ENCODE measurements at places on chromosomes 2 and 18.

DNA sequence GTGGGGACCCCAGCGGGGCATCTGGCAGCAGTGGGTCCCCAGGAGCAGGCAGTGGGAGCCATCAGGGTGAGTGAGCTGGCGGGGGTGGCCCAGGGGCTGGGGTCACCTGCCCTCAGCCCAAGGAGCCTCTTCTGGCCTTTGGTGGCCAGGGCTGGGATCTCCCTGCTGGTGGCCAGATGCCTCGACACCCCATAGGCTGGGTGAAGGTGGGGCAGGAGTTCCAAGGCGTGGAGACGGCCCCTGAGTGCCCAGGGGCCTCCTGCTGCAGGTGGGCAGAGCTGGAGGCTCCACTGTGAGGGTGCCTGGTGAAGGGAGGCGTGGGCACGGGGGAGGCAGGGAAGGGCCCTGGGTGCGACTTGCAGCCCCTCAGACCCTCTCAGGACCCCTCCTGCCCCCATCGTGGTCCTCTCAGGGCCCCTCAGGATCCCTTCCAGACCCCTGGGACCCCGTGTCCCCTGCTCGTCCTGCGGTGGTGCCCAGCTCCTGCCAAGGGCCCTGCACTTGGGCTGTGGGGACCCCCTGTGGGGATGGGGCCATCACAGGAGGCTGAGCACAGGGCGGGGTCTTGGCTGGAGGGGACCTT is 5.0 kb upstream of the GPR35 start:
- DNase-seq: no peak

DNA sequence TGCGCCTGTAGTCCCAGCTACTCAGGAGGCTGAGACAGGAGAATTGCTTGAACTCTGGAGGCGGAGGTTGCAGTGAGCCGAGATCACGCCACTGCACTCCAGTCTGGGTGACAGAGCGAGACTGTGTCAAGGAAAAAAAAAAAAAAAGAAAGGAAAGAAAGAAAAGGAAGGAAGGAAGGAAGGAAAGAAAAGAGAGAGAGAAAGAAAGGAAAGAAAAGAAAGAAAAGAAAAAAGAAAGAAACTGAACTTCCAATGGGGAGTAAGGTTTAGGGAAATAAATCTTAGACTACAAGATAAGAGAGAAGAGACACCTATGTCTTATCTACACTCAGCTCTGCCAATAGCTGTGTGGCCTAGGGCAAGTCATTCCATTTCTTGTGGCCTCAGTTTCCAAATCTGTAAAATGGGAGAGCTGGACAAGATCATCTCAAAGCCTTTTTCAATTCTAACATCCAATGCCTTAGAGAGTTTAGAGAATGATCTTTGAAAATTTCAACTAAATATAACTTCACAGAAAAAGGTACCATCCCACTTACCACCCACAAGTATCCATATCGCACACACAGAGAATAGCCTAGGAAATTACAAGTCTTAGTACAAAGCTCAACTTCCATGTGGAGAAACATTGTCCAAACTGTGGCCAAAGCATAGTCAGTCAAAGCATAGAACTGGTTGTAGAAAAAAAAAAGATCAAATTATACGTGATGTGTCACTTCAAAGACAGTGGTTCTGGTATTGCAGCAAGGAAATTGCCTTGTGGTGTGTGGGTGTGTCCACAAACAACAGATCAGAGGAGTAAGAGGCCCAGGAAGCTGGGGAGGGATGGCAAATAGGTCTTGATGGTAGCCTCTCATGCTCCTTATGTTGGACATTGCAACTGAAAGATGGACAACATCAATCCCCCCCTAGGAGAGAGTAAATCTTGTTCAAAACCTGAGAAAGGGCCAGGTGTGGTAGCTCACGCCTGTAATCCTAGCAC is 42.4 kb downstream of the SLC14A2 start:
- no peak for DNase-seq

DNA sequence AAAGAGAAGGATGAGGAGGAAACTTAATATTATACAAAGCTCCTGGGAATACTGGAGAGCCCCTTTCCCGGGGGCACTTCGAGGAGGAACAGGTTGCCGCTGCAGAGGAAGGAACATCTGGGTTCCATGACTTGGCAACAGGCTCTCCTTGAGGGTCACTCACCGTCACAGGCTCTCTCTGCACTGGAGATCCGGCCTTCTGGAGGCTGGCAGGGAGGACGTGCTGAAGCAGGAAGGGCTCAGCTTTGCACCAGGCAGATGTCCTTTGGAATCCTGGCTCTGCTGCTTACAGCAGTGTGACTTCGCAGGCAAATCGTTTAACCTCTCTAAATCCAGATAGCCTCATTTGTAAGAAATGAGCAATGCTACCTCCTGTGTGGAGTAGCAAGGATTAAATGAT is 2.9 kb upstream of the DPYSL5 start:
- no peak for DNase-seq

DNA sequence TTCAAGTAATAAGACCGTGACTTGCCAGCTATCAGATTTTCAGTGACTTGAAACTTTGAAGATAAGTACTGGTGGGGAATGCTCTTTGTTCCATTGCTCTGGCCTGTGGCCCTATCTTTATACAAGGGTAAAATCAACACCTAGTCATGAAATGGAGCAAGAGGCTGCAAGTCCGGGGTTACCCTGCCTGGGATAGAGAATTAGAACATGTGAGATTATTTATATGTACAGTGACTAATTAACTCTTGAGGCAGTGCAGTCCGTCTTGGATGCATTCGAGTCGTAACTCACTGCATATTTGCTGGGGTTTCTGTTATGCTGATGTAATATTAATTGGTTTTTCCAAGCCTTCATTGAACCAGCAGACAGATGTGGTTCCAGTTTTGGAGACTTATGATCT is 105.8 kb upstream of the LYPD6 start:
- no peak for DNase-seq

DNA sequence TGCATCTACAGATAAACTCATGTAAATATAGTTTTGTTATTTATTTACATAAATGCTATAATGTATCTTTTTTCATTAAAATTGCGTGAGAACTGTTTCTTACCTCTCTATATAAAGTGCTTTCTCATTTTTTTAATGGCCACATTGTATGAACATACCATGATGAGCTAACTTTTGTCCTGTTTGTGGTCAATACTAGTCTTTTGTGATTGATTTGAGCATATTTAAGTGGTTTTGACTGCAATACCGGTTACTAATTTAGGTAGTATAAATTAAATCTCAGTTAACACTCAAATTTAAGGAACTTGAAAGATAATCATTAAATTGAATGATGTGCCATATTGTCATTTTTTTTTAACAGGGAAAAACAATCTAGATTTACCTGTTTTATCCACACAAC is 108.2 kb downstream of the HAUS1 start:
- DNase-seq: no peak

GRCh38 chr2:11996618-11997017 is 250.2 kb downstream of the LPIN1 start:
- DNase-seq: no peak

GRCh38 chr2:104433657-104434056 is 420.3 kb upstream of the POU3F3 start:
- DNase-seq: no peak

DNA sequence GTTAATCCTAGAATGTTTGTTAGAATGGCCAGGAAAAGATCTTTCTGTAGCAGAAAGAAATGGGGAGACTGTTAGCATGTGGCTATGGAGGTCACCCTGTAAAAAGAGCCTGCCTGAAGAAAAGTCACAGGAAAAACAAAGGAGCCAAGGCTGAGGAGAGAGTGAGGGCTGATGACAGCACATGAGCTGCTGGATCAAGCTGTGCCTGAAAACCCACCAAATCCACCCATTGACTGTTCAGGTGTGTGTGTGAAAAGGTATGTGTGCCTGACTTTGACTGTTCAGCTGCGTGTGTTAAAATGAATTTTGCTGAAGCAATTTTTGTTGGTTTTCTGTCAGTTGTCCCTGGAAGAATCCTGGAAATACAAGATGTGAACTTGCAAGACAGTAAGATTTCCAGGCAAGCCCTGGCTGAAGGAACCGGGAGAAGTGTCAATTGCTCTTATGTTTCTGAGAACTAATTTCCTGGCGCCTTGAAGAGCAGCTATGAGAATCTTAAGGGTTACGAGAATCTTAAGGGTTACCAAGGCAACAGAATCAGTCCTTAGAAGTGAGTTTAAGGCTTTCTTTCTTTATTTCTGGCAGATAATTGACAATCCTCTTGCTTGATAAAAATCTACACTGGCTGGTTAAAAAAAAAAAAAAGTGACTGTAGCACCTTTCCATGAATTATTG is 73.0 kb upstream of the LGALSL start:
- DNase-seq: no peak

DNA sequence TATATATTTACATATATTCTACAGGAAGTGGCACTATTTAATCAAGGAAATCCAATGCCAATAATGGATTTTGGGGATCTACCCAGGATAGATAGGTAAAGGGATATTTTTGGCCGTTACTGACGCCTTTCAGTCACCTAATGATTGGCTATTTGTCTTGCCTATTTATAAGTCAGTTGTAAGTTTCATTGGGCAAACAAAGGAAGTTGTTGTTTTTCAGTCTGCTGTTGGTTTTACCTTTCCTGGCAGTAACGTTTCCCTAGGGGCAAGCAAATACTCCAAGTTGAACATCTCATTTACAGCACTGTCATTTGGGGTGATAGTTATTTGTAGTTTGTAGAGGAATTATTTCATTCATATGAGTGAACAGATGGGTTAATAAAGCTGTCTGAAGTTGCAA is 17.0 kb upstream of the LANCL1 start:
- DNase-seq: no peak

- no peak for DNase-seq
Observed at GRCh38 chr2:45994060-45994459, 303.1 kb upstream of the EPAS1 start.

DNA sequence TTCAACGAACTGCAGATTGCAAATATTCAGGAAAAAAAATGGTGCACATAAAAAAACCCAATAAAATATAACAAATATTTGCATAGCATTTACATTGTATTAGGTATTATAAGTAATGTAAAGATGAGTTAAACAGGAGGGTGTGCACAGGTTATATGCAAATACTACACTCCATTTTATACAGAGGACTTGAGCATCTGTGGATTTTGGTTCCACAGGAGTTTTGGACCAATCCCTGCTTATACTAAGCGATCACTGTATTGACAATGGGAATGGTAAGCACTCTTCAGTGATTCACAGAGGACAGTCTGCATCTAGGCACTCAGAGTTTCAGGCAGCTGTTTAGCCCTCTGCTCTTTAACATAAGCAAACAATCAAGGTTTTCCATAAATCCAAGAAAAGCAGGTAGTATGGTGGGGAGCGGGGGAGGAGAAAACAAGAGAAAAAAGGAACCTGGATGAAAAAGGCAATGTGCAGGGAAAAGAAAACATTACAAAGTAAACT is 206.0 kb upstream of the PARD3B start:
- no peak for DNase-seq

DNA sequence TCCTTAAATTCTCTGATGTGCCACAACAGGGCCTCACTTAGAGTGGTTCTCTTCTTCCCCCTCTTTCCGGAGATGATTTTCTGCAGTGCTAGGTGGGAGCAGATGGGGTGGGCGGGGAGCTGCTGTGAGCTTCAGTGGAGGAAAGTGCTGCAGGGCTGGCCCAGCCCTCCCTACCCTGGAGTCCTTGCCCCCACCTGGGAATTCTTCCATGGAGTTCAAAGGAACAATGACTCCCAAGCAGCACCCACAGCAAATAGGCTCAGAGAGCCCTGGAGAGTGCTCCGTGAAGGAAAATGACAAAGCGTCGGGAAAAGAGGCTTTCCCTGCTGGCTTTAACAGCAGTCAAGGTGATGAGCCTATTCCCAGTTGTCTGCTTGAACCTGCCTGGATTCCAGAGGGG is 28.8 kb downstream of the LOXHD1 start:
- DNase-seq: no peak

DNA sequence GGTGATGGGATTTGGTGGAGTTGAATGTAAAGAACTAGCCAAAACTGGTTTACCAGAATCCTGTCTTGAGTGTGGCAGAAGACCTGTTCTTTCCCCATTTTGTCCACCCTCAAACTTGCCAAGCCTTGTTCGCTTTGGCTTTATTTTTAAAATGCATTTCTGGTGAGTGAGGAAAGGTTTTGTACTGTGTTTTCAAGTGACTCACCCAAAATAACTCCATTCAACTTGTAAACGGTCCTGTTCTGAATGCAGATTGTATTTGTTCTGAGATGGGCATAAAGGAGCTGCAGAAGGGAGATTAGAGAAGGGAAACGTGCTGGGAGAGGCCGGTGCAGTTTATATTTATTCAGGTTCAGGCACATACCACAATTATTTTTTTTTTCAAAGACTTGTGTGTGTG is 5.3 kb upstream of the ITPRID2 start:
- DNase-seq: no peak

DNA sequence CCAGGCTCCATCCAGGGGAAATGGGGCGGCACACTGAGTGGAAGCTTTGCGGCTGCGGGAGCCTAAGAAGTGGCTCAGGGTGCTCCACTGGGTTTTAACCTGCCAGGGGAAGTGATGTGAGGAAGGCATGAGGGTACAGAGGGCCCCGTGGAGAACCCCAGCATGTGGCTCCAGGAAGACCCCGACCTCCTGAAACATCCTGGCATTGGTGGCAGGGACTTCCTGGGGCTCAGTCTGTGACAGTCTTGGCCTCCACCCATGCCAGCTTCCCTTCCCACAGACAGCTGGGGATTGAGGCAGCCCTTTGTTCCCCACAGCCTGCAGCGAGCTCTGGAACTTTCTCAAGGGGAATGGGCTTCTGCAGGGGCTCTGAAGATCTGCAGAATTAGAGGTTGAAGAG is 146.6 kb downstream of the TNS1 start:
- DNase-seq: no peak

DNA sequence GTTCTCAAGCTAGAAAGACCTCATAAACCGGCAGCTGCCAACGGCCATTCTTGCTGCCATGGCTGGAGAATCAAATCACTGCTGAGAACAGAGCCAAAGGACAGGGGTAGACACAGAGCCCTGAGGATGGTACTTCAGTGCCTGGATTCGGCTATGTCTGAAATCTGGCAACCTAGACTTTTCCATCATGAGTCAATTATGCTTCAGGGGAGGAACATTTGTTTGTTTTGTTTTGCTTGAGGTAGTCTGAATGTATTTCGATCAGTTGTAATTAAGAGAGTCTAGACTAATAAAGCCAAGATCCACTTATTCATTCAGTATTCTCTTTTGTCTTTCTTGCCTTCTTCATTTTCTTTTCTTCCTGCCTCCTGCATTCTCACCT is 122.8 kb upstream of the SH3BP4 start:
- DNase-seq: no peak

DNA sequence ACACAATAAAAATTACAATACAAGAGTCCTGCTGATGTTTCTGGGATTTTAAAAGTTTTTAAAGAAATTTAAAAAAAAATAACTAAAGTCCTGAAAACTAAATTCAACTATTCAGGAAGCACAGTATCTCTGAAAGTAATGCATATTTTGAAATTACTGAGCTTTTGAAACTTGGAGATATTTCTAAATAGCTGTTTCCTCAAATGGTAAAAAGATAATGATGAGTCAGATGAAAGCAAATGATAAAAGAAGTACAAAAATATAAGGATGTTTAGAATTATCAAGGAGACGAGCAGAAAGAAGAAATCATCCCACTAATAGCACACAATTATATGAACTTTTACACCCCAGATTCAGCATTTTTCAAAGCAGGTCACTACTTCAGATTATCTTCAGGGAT is 90.2 kb upstream of the SLC25A52 start:
- DNase-seq: no peak

All from stimulated activated CD8-positive, alpha-beta memory T cell treated with anti-CD3 and anti-CD28 coated beads, Interleukin-7, amount 100 ng/mL, for 1 hour (primary cell).